Activated CD4-positive, alpha-beta T cell treated with anti-CD3 and anti-CD28 coated beads for 24 hours (primary cell): ENCODE measurements at places on chromosomes 1 and 21.

GRCh38 chr1:18041685-18042355 is 65.8 kb upstream of the IGSF21 start:
- no peak for DNase-seq

DNA sequence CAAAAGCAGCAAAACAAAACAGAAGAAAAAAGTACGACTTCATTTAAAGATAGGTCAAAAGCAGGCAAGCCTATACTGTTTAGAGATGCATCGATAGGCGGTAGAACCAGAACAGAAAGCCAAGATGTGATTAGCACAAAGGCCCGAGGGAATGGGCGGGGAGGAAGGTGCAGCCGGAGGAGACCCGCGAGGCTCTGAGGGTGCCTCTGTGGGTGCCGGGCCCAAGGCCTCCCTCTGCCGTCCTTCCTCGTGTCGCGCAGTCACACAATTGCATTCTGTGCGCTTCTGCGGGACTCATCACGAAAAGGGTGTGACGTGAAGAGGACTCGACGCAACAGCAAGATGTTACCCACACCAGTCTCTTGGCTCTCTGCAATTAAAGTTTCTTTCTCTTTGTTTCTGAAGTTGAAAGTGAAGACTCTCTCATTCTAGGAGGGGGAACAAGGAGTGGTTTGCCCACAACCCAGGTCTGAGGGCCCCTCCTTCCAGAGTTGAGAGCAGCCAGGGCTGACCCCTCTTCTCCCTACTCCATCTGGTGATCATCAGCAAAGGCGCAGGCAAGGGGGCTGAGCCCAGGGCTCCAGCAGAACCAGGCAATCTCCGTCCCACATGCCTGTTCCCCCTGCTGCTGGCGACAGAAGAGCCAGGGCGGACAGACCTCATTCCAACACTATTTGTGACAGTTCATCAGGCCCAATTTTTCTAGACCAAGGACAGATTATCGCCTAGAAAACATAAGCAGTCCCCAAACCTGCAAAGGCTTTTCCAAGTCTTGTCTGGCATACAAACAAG is 41.0 kb downstream of the NPHP4 start:
- no peak for DNase-seq

- DNase-seq = no peak
Measured at GRCh38 chr1:241413974-241414373, 57.0 kb upstream of the RGS7 start.

DNA sequence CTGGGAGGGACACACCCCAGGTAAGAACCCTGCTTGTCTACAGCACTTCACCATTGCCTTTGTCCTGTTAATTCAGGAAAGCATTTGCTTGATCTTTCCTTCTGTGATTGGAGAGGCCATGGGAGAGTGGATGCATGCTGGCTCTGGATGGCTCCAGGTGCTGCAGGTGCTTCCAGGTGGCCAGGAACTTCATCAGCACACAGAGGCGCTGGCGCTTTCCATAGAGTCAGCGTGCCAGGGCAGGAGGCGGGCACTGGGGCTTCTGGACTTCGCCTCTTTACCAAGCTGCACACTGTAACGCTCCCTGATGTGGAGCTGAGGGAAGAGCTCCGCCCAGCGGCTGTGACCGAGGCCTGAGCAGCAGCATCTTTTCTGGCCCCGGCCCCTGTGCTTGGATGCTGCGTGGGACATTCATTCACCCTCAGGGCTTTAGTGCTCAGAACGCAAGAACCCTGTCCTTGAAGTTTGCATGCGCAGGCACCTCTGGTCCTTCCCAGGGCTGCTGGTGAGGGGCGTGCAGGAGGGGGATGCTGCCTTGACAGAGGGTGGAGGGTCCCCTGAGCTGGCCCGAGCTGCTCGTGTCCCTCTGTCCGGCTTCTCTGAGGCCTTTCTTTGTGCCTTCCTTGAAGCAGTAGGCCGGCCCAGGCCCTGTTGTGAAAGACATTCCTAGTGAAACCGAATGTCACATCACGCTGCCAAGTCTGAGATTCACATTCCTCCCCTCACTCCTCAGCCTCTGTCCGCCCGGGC is 1.6 kb upstream of the MX2 start:
- DNase-seq = no peak

GRCh38 chr1:6224718-6225117 is 11.0 kb downstream of the ICMT start:
- no peak for DNase-seq

- no peak for DNase-seq
Measured at GRCh38 chr1:24503870-24504523, 1.4 kb downstream of the RCAN3 start.

DNA sequence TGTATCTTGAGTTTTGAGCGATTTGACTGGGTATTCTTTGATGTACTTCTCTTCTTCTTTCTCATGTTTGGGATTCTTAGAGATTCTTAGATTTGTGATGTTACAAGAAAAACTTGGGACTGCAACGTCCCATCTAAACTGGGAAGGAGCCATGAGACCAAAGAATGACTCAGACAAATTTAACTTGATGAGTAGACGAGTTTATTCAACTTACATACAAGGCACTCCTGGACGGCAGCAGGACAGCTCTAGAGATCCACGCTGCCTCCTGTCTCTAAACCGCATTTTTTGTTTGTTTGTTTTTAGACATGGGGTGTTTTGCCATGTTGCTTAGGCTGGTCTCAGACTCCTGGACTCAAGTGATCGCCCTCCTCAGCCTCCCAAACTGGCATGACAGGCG is 137.1 kb downstream of the PIK3R3 start:
- DNase-seq = no peak

- no peak for DNase-seq
Measured at GRCh38 chr1:179774000-179774399, 30.9 kb downstream of the FAM163A start.

- no peak for DNase-seq
Measured at GRCh38 chr21:45918011-45918410, 63.6 kb upstream of the COL6A1 start.

GRCh38 chr1:152050886-152051675 is 14.3 kb upstream of the S100A11 start:
- DNase-seq = no peak

DNA sequence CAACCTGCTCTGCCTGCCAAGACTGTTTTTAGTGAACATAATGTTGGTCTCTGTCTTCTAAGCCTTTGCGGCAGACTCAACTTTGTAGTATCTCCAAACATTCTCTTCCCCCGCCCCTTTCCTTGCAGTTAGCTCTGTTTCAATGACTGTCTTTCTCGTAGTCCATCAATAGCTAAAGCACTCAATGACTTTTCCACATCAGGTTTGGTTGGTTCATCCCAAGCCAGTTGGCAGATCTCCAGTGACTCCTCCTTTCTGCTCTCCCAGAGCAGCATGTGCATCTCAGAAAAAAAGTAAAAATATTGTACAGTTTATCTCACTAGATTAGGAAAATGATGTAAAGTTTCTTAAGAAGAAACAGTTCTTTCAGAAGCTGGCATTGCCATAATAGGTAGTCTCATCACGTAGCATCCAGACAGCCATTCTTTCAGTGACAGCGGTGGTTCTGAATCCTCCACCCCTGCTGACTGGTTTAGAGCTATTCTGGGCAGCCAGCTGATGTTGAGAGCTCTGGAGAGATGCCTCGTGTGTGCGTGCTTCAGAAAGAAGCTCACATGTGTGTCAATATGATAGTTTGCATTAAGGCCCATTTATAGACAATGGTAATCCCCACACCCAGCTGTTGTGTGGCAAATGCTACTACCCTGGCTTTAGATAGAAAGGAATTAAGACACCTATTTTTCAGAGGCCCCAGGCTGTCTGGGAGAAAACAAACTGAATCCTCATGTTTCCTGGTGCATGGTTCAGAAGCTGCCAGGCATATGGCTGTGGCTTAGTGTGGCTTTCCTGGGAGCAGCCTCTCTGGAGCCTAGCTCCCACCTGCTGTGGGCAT is 53.2 kb downstream of the CNN3 start:
- DNase-seq = no peak

DNA sequence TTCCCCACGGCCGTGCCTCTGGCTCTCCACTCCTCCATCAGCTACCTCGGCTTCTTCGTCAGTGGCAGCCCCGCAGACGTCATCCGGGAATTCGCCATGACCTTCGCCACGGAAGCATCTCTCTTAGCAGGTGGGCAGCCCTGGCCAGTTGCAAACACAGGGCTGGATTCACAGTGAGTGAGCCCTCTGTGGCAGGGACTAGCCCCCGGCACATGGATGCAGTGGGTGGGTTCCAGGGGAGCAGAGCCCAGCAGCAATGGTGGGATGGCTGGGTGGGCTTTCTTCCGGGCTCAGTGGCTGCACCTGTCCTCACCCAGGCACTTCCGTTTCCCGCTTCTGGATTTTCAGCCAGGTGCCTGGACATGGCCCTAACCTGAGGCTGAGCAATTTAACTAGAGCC is 9.4 kb downstream of the UBASH3A start:
- no peak for DNase-seq

DNA sequence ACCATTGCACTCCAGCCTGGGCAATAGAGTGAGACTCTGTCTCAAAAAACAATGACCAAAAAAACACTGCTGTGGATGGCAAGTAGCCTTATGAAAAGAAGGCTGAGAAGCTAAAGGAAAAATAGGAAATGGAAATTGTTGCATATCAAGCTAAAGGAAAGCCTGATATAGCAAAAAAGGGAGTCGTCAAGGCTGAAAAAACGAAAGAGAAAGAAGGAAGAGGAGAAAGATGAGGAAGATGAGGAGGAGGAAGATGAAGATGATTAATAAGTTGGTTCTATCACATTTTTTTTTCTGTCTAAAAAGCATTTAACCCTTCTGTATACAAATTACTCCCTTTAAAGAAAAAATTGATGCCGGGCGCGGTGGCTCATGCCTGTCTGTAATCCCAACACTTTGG is 10.2 kb upstream of the PRDX1 start:
- no peak for DNase-seq

DNA sequence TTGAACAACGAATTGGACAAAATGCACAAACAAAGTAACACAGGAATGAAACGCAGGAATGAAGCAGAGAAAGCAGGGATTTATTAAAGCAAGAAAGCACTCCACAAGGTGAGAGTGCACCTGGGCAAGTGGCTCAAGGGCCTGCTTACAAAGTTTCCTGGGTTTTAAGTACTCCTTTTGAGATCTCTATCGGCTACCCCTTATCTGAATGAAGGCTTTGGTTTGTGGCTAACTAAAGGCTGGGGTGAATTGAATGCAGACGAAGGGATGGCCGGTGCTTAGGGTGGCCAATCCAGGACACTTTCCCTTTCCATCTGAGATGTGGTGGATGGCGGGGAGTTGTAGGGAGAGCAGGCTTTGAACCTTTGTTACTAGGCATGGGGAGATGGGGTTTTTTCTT is 151.4 kb upstream of the KIAA0040 start:
- no peak for DNase-seq

DNA sequence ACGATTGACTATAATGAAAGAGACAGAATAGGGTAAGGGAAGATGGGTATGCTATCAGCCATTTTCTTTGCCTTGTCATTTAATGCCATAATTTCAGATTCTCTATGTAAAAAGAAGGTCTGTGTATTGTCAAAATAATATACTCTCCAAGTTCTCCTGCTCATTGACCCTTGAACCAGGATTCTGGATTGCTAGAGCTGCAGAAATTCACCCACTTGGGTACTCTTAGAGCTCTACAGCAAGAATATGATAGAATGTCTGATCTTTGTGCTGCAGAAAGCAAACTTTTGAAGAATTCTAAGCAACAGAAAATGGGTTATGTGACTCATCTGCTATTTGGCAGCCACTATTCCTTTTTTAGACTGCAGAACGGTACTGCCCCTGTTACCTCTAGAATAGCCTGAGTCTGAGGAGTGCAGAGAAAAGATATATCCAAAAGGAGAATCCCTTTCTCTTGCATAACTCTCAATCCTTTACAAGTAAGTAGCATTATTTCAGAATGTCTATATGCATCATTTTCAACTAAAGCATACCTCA is 78.2 kb upstream of the TENT5C start:
- no peak for DNase-seq

GRCh38 chr21:38349111-38349746 is 92.4 kb downstream of the KCNJ15 start:
- DNase-seq = no peak

GRCh38 chr1:18719786-18720451 is 89.3 kb downstream of the PAX7 start:
- no peak for DNase-seq

DNA sequence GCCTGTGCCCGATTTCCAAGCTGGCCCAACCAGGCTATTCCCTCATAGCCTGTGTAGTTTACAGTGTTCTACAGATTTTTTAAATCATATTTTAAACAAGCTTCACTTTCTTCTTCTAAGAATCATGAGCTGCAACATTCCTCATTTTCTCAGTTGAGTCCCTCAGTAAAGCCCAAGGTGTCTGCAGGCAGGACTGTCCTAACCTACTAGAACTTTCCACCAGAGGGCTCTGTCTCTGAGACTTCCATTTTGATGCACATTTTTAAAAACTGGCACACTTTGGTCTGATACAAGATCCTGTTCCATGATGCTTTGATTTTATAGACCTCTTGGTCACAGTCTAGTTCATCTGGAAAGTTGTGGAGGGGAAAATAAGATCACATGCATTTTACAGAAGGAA is 21.6 kb upstream of the SLAMF6 start:
- DNase-seq = no peak

- no peak for DNase-seq
Measured at GRCh38 chr1:155864393-155864792, 5.0 kb downstream of the SYT11 start.

DNA sequence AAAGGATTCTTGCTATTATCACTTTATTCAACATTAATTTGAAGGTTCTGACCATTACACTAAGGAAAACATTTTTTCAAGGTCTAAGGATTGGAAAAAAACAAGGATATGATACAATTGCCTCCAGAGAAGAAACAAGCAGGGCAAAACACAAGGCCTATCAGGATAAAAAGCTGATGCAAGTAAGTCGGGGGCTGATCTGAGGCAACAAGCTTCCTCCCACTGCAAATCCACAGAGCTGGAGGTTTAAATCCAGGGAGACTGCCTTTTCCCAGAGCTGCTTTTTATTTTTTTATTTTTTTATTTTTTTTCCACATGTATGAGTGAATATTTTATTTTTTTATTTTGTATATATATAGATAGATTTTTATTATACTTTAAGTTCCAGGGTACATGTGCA is 19.4 kb upstream of the S100A2 start:
- DNase-seq = no peak

DNA sequence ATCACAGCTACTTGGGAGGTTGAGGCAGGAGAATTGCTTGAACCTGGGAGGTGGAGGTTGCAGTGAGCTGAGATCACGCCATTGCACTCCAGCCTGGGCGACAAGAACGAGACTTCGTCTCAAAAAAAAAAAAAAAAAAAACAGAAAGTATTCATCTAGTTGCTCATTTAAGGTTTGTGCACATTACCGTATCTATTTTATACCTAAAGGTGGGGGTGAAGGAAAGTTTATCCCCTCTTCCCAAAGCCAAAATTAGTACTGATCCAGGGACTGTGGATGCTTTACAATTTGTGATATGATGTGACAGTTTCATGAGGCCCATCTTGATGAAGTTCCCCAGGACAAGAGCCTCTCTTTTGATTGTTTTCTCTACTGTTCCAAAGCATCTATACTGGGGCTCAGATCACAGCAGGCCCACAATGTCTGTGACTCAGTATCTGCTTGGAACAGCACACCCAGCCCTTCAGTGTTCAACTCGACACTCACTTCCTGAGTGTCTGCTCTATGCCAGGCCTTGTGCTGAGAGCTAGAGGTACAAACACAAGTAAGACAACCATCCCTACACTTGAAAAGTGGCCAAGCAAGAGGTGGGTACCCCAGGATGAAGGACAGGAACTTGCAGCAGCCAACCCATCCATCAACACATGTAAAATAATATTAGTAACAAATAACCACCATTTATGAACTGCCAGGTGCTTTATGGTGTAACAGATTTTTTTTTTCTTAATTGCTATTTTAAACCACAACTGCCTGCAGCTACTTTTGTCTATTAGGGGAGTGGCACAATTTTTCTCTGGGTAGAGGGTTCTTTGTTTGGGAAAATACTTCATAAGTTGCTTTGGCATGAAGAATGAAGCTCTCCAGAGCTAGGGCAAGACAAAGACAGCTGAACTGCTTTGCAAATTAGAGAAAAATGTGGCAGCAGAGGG is 29.0 kb upstream of the KHDRBS1 start:
- no peak for DNase-seq
